Hematopoietic multipotent progenitor cell treated with erythropoietin and hydrocortisone succinate and interleukin-3 and kit ligand, for 15 days (in vitro differentiated cells): ENCODE measurements at places on chromosomes 6 and 20.

DNA sequence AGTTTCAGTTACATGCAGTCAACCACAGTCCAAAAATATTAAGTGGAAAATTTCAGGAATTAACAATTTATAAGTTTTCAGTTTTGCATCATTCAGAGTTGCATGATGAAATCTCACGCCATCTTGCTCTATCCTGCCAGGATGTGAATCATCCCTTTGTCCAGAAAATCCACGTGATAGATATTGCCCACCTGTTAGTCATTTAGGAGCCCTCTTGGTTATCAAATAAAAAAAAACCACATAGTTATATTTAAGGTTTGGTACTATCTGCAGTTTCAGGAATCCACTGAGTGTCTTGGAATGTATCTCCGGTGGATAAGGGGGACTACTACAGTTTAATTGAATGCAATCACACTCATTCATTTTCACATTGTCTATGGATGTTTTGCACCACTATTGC lies 1249.0 kb upstream of the CITED2 start:
- no peak for DNase-seq

DNA sequence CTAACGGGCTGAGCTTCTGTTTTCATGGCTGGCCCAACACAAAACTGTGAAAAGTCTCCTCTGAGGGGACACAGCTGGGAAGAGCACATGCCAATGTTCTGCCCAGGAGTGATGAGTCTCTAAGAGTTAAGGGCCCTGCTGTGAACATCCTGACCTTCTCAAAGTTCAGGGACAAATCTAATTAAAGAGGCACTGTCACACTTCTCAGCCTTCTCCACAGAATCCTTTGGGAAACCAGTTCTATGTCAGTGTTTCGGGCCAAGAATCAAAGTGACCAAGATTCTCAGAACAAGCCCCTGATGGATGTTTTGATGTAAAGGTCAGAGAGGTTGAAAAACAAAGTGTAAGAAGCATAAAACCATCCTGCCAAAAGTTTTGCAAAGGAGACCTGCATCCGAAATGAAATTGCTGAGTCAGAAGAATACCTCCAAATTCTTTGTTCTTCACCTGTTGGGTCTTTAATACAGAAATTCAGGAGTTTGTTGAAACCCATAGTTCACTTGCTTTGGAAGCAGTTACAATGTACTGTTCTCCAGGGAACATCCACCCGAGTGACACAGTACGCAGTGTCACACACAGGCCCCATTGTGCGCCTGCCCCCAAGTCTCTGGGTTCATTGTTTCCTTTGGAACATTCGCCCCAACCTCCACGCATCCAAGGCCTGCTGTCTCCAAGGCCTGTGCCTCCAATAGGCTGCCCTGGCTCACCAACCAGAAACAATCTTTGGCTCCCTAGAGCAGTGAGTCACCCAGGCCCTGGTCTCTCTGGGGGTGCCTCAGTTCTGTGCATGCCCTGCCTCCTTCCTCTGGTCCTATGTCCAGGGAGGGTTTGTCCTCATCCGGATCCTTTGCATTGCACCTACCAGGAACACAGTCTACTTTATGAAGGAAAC lies 65.5 kb upstream of the QKI start:
- DNase-seq = no peak

- DNase-seq = no peak
Measured at GRCh38 chr6:7136859-7137334, 29.1 kb downstream of the RREB1 start.

DNA sequence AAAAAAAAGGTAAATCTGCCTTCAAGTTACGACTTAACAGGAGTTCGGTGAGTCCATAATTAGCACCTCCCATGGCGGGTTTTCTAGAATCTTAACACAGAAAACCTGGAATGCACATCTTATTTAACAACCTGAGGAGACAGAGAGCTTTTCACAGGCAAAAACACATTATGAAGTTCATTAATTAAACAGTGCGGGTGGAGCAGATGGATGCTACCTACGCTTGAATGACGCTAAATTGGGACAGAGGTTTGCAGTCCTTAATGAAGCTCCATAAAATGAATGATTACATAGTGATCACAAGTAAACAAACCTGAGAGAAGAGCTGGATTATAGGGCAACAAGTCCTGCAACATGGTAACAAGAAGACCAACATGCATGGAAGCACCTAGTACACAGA lies 81.0 kb downstream of the INSM1 start:
- DNase-seq = no peak

DNA sequence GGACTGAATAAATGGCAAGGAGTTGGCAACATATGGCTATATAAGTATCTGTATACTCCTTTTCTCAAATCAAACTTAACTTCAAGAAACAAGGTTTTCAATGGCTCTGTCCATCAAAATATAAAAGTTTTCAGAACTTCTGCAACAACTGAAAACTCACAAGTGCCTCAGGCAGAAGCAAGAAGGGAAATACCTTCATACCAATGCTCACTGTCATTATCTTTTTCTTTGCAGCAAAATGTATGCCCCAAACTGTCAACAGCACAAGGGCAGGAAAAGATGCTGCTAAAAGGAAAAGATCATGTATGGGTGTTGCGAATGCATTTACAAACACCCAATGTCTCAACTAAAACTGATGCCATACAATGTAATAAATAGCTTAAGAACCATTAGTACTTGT lies 45.9 kb downstream of the PTPRK start:
- no peak for DNase-seq

DNA sequence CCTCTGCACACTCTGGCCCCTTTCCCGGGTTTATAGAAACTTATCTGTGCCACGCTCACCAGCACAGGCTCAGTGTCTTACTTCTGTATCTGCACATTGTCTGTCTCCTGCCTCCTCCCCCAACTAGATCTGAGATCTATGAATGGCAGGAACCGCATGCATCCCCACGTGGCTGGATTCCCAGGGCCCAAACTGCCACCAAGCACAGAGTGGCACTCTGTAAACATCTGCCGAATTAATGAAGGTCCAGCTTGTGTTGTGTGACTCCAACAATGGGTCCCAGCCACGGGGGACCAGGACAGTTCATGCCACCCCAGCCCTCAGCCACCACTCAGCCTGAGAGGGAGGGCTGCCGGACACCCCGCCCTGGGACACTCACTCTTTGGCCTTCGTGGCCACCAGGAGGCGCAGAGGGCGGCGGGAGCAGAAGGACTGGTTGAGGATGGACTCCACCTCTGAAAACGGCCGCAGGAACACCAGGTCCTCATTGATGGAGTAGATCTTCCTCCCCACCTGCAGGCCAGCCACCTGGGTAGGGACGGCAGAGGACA lies 171.1 kb downstream of the PREX1 start:
- no peak for DNase-seq

DNA sequence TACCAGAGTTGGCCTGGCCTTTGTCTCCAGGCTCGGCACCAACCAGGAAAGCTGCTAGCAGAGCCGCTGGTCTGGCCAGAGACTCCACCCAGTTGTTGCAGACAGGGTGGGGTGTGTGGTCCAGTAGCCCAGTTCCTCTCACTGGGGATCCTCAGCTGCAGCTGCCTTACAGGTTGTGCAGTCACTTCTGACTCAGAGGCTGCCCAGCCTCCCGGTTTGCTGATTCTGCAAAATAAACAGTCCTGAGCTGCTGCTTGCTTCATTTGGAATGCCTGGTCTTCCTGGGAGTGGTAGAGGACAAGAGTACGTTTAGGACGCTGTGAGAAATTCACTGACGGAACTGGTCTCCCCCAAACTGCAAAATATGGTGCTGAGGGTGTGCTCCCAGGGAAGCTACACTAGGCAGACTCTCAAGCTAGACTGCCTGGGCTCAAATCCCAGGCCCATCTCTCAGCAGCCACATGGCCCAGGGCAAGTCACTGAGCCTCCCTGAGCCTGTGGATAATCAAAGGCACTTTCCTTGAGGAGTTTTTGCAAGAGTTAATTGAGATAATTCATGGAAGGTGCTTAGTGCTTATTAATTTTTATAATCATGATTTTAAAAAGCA lies 246.1 kb downstream of the TFAP2C start:
- no peak for DNase-seq

- no peak for DNase-seq
Measured at GRCh38 chr20:62254021-62254724, 15.9 kb downstream of the OSBPL2 start.

- no peak for DNase-seq
Measured at GRCh38 chr20:1577906-1578305, 20.4 kb upstream of the SIRPD start.

DNA sequence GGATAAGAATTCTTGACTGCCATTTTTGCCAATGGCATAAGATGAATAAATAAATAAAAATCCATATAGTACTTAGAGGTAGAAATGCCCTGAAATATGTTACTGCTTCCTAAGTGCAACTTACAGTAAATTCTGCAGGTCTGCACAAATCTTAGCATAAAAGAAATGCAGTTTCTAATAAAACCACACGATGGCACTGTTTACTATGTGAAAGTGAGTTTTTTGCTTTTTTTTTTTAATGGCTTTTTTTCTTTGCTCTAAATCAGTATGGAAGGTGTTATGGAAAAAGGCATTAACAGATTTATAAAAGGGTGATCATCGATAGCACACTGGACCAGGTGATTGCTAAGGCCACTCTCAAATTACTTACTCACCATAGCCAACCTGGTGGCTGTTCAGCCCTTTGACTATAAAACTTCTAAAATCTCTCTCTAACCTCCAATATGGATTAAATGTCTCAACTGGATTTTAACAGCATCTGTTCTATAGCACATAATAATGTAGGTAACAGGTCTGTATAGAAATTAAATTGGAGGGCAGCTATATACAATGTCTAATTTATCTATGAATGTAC lies 45.8 kb downstream of the AHI1 start:
- peak; percentile 59 for DNase-seq

GRCh38 chr6:70707893-70708292 lies 40.2 kb downstream of the SMAP1 start:
- DNase-seq = no peak

- DNase-seq = no peak
Measured at GRCh38 chr6:43956478-43956877, 170.8 kb downstream of the MRPL14 start.

GRCh38 chr6:43953794-43954310 lies 173.4 kb downstream of the MRPL14 start:
- no peak for DNase-seq

DNA sequence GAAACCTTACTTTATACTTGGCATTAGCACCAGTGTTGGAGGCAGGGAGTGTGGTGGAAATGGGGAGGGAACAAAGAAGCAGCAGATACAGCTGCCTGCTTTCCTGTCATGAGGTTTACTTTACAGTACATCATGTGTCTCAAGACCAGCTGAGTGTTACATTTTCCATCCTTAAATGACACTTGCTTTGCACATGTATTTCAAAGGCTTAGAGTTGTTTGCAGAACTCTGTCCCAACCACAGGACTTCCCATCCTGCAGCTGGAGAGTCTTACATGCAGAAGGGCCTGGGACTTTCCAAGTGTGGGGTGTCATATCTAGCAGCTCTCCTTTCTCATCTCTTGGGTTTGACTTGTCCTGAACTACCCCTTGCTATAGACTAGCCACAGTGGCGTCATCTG lies 395.9 kb downstream of the DHX35 start:
- DNase-seq = no peak

GRCh38 chr6:152948150-152948768 lies 34.6 kb downstream of the FBXO5 start:
- peak; percentile 29 for DNase-seq

GRCh38 chr20:43363506-43363905 lies 94.2 kb upstream of the SRSF6 start:
- DNase-seq = no peak

DNA sequence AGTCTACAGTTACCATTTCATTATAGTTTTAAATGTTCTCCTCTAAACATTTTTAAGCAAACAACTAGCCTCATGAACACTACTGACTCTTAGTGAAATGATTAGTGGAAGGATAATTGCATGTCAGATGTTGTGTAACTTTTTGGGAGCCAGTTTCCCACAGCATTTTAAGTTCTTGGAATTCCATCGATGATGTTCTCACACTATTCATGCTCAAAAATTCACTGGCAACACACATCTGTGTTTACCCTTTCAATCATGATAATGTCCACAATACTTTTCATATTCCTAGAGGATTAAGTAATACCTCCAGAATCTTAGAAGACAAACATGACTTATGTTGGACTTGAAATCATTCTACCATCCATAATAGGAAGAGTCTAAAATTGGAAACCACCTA lies 678.1 kb upstream of the ID4 start:
- DNase-seq = no peak

DNA sequence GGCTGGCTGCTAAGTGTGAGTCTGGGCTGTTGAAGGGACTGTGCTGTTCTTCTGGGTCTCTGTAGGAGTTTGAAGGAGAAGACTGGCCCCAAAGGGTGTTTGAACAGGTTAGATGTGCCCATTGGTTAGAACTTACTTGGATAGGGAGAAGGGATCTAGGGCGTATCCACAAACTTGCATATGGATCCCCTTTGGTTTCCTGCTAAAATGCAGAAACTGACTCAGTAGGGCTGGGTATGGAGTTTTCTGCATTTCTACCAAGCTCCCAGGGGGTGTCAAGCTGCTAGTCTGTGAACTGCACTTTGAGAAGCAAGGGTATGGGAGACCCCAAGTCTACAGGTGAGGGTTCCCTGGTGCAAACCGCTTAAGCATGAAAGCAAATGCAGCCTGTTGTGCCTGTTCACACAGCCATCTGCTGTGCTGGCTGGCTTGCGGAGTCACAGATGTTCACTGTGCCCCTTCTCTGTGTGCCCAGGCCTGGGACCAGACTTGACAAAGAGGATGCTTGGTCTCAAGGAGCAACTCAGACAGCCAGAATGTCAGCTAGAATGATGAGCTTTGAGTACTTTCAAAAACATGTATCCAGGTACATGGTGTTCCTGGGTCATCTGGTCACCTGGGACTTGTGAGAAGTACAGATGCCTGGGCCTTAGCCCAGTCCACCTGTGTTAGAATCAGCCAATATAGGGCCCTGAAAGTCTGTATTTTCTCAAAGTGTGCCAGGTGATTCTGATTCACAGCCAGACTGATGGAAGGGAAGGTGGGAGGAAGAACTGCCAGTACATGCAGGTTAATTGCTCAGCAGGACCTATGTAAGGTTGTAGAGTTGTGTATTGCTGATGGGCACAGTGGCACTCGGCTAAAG lies 7.4 kb downstream of the PPP1R16B start:
- no peak for DNase-seq

DNA sequence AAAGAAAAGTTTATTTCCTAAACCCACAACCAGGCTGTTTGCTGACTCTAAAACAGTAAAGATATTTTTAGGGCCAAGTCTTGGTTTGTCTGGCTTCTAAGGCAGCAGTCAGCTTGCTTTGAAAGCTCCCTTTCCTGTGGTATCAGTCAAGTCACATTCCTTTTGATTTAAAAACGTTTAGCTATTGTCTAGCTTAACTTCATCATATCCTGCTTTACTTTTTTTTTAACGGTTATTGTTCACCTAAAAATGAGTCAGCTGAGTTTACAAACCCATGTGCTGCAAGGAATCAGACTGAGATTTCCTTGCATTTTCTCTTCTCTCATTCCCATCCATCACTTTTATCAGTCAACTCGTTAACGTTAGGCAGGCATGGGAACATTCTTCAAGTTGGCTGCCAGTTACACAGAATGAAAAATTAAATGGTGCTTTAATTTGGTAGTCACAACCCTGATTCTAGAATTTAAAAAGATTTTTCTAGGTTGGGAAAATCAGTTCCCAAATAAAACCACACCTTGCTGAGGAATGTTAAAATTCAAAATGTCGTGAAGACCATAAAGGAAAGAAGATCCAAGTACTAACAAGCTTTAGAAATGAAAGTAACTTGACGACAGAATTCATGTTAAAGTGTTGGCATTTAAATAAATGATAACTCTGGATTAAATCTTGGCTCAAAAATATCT lies 45.9 kb downstream of the ELOVL5 start:
- no peak for DNase-seq

- DNase-seq = no peak
Measured at GRCh38 chr20:31684153-31685015, 38.3 kb downstream of the BCL2L1 start.
